ENCODE measurements at places on chromosomes 12 and 14.
A peak's percentile ranks its signal among the peaks of the same experiment; 100 is the strongest.

GRCh38 chr12:116933091-116933490, 22.3 kb downstream of the FBXW8 start:
- DNase-seq: no peak
- H3K27me3 ChIP-seq: no peaks in the 10 kb centered on the region
- H3K27ac ChIP-seq: no peak overlapping the region

DNA sequence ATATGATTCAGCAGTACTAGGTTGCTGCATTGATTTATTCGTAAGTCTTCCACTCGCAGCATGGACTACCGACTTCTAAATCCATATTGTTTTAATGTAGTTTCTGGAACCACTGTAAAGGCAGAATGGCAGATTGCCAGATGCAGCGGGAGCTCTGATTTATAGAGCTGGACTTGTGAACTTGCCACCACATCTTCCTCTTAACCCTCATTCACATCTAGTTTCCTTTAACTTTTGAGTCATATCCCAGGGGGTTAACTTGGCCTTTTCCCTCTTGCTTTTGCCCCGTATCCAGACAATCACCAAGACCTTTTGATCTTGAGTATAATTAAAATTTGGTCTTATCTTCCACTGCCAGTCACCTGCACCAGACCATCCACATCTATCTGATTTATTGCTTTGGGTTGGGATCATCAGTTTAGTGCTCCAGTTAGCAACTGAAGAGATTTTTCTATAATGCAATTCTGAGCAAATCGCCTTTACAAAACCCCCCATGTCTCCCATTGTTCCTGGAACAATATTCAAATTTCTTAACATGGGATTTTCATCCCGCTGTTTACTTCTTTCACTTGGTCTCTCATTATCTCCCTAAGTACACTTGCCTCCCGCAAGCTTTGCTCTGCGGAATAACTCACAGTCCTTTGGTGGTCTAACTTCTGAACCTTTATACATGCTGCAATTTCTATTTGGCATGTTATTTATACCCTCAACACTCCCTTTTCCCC, 130.5 kb downstream of the ACSS3 start:
- no peak overlapping the region for H3K27ac ChIP-seq
- H3K4me1 ChIP-seq: peaks cover 3% of the 10 kb centered on the region
- H3K36me3 ChIP-seq: no peaks in the 10 kb centered on the region
- no peak overlapping the region for H3K4me3 ChIP-seq
- H3K27me3 ChIP-seq: no peaks in the 10 kb centered on the region

GRCh38 chr12:51917746-51918453, 10.6 kb downstream of the ACVRL1 start:
- H3K4me3 ChIP-seq: no peak overlapping the region
- H3K4me1 ChIP-seq: no peaks in the 10 kb centered on the region

DNA sequence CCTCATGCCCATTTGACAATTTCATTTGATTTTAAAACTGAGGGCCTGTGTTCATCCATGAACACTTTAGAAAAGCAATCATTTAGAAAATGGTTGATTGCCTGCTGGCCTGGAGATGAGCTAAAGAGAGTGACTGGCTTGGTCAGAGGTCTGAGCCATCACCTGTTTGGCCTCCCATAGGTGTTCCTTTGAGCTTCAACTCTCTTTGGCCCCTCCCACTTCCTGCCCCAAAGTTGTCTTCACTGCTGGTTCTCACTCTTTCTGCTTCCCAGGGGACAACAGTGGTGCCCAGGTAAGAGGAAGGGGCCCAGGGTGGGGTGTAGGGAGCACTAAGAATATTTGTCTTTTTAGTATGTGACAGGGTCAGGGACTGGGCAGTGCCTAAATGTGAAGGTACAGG, 4.9 kb upstream of the TCP11L2 start:
- DNase-seq: no peak
- H3K4me1 ChIP-seq: peaks cover 6% of the 10 kb centered on the region
- H3K4me3 ChIP-seq: no peak overlapping the region
- no peaks in the 10 kb centered on the region for H3K36me3 ChIP-seq

DNA sequence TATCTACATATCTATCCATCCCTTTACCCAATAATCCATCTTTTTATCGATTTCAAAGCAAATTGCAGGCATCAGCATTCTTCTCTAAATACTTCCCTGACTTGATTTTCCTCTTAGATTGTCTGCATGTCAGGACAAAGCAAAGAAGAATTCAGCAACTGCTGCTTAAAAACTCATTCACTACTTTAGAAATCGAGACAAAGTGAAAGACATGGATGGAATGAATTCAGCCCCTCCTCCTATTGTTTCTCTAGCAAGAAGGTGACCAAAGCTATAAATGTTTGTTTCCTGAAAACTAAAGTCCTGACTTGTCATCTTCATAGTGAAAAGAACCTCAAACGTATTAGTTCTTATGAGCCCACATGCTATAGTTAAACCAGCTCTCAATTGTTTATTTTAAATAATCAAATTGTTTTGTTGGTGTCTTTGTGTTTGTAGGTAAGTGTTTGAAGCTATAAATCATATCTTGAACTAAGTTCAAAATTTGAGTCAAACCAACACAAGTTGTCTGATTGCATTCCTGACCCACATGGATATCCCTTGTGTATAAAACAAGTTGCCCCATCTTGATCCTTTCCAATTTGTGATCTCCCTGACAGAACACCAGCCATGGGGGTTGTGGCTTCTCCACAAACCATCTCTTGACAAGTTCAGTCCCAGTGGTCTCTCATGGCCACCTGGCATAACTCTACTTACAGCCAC, 58.6 kb upstream of the ARHGAP5 start:
- no peaks in the 10 kb centered on the region for H3K27me3 ChIP-seq
- H3K36me3 ChIP-seq: no peaks in the 10 kb centered on the region
- no peak overlapping the region for H3K27ac ChIP-seq
- H3K4me1 ChIP-seq: no peaks in the 10 kb centered on the region
- DNase-seq: no peak
- H3K4me3 ChIP-seq: no peak overlapping the region

DNA sequence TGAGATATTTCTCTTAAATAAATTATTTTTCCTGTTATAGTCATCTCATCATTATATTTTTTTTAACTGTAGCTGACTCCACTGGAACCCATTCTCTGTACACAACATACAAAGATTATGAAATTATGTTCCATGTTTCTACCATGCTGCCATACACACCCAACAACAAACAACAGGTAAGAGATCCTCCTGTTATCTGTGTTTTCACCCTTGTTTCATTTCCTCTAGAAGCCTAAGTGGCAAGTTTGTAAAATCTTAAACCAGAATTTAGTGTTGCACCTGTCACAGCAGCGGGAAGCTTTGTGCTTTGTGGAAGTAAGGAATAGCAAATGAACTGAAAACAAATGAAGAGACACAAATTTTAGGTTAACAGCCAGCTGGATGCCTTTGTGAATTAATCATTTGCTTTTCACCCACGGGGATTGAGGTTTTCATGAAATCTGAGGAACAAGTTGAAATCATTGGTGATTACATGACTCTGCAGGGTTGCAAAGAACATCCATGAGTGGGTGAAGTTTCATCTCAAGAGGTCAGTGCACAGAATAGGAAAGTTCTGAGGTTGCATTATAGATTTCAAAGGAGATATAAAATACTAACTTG, 273.9 kb upstream of the RGS6 start:
- H3K36me3 ChIP-seq: no peaks in the 10 kb centered on the region
- no peaks in the 10 kb centered on the region for H3K27me3 ChIP-seq
- no peak for DNase-seq
- H3K4me1 ChIP-seq: peaks cover 33% of the 10 kb centered on the region

DNA sequence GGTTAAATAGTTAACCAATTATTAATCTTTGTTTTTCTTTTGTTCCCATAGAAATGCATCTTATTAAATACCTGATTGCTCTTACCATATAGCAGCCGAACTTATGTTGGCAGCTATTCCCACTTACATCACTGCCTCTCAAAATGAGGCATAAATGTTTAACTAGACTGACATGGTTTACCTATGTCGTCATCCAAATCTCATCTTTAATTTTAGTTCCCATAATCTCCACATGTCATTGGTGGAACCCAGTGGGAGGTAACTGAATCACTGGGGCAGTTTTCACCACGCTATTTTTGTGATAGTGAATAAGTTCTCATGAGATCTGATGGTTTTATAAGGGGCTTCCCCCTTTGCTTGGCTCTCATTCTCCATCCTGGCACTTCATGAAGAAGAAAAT, 499.2 kb upstream of the ATP2B1 start:
- H3K4me3 ChIP-seq: no peak overlapping the region
- no peaks in the 10 kb centered on the region for H3K36me3 ChIP-seq
- no peaks in the 10 kb centered on the region for H3K4me1 ChIP-seq
- no peaks in the 10 kb centered on the region for H3K27me3 ChIP-seq
- H3K27ac ChIP-seq: no peak overlapping the region

DNA sequence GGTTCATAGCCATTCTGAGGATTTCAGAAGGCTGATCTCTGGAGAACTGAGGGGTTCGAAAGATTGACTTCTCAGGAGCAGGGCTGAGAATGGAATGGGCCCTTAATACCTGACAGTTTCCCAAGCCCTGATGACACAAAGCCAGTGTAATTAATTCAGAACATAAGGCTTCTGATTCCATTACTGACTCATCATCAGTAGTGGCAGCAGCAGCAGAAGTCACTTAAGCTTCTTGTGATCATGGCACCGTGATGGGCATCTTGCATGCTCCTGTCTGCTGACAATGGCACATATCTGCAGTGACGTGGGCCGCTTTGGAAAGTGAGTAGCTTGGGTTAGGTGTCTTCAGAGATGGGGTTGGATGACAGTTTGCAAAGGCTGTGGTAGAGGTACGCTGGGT, 38.2 kb upstream of the GSG1 start:
- no peaks in the 10 kb centered on the region for H3K4me1 ChIP-seq
- no peak overlapping the region for H3K27ac ChIP-seq
- no peaks in the 10 kb centered on the region for H3K27me3 ChIP-seq
- no peak overlapping the region for H3K4me3 ChIP-seq
- H3K36me3 ChIP-seq: no peaks in the 10 kb centered on the region
- no peak for DNase-seq

- H3K27me3 ChIP-seq: no peaks in the 10 kb centered on the region
- H3K36me3 ChIP-seq: no peaks in the 10 kb centered on the region
- H3K27ac ChIP-seq: no peak overlapping the region
- no peak overlapping the region for H3K4me3 ChIP-seq
- no peak for DNase-seq
Observed at GRCh38 chr12:114902665-114903064, 218.7 kb upstream of the TBX3 start.

DNA sequence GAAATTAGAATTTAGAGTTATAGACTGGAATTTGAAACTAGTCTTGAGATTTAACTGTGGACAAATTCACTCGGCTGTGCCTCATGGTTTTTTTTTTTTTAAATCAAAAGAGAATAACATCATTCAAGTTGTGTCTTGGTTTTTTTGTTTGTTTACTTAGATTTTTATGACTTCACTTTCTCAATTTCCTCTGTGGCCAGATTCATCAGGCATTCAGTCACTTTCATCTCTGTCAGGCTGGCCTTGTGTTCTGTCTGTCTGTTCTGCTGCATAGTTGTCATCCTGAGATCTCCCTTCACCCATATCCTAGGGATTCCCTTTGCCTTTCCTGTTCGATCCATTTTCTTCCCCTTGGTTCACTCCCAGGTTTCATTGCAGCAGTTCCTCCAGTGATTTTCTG, 10.0 kb downstream of the MARK3 start:
- peak overlapping the region; percentile 40 for H3K27ac ChIP-seq
- no peaks in the 10 kb centered on the region for H3K36me3 ChIP-seq
- H3K4me3 ChIP-seq: peak overlapping the region; percentile 17
- peaks cover 52% of the 10 kb centered on the region for H3K4me1 ChIP-seq

- no peak for DNase-seq
- H3K4me1 ChIP-seq: no peaks in the 10 kb centered on the region
- H3K36me3 ChIP-seq: peaks cover 8% of the 10 kb centered on the region
- no peaks in the 10 kb centered on the region for H3K27me3 ChIP-seq
- H3K27ac ChIP-seq: no peak overlapping the region
Observed at GRCh38 chr14:55698051-55698450, 118.0 kb downstream of the KTN1 start.

- H3K36me3 ChIP-seq: no peaks in the 10 kb centered on the region
- peaks cover 34% of the 10 kb centered on the region for H3K4me1 ChIP-seq
- no peak overlapping the region for H3K4me3 ChIP-seq
- H3K27ac ChIP-seq: no peak overlapping the region
- no peaks in the 10 kb centered on the region for H3K27me3 ChIP-seq
- DNase-seq: no peak
Observed at GRCh38 chr12:116200812-116201211, 76.7 kb downstream of the MED13L start.

- H3K27me3 ChIP-seq: no peaks in the 10 kb centered on the region
- DNase-seq: no peak
Observed at GRCh38 chr14:64646103-64646502, 58.1 kb upstream of the PLEKHG3 start.

DNA sequence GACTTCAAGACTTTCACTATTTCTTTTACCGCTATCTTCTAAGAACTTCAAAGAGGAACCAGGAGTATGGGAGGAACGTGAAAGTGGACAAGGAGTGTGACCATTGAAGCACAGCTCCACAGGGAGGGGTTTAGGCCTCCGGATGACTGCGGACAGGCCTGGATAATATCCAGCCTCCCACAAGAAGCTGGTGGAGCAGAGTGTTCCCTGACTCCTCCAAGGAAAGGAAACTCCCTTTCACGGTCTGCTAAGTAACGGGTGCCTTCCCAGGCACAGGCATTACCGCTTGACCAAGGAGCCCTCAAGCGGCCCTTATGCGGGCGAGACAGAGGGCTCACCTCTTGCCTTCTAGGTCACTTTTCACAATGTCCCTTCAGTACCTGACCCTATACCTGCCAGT, 267.0 kb downstream of the RPL10L start:
- H3K36me3 ChIP-seq: no peaks in the 10 kb centered on the region
- no peaks in the 10 kb centered on the region for H3K27me3 ChIP-seq
- H3K27ac ChIP-seq: no peak overlapping the region
- no peaks in the 10 kb centered on the region for H3K4me1 ChIP-seq

- H3K36me3 ChIP-seq: no peaks in the 10 kb centered on the region
- peaks cover 31% of the 10 kb centered on the region for H3K4me1 ChIP-seq
Observed at GRCh38 chr14:77003960-77004710, 24.4 kb downstream of the IRF2BPL start.

GRCh38 chr14:77278461-77279230, 7.6 kb upstream of the NGB start:
- no peak for DNase-seq
- H3K36me3 ChIP-seq: peaks cover 47% of the 10 kb centered on the region
- no peaks in the 10 kb centered on the region for H3K27me3 ChIP-seq
- no peak overlapping the region for H3K27ac ChIP-seq
- H3K4me1 ChIP-seq: no peaks in the 10 kb centered on the region

GRCh38 chr12:80936642-80937390, 918 bp downstream of the LIN7A start:
- H3K27me3 ChIP-seq: no peaks in the 10 kb centered on the region
- no peak for DNase-seq
- H3K4me3 ChIP-seq: peak overlapping the region; percentile 76
- peak overlapping the region; percentile 48 for H3K27ac ChIP-seq
- H3K36me3 ChIP-seq: no peaks in the 10 kb centered on the region
- H3K4me1 ChIP-seq: no peaks in the 10 kb centered on the region

- peaks cover 61% of the 10 kb centered on the region for H3K4me1 ChIP-seq
- H3K27me3 ChIP-seq: no peaks in the 10 kb centered on the region
- peak overlapping the region; percentile 97 for H3K27ac ChIP-seq
- no peak overlapping the region for H3K4me3 ChIP-seq
- peaks cover 23% of the 10 kb centered on the region for H3K36me3 ChIP-seq
- DNase-seq: no peak
Observed at GRCh38 chr14:54771411-54772027, 131.1 kb downstream of the GCH1 start.

GRCh38 chr14:59871166-59871495, 555 bp upstream of the RTN1 start:
- no peaks in the 10 kb centered on the region for H3K36me3 ChIP-seq
- peaks cover 7% of the 10 kb centered on the region for H3K4me1 ChIP-seq
- H3K27ac ChIP-seq: peak overlapping the region; percentile 81
- DNase-seq: no peak
- no peaks in the 10 kb centered on the region for H3K27me3 ChIP-seq
- H3K4me3 ChIP-seq: peak overlapping the region; percentile 54

Data from ascending aorta (tissue), 2 donors.